NCI-H748 treated with DMSO at 0.1 percent for 48 hours (cell line): ENCODE measurements at places on chromosomes 7 and 10.

- no peak for DNase-seq
These were observed 5.6 kb downstream of the NEURL1 start for GRCh38 chr10:103498936-103499638.

- peak; percentile 42 for DNase-seq
These were observed at the start of gene NIPSNAP2 for GRCh38 chr7:55964261-55965099. Gene NIPSNAP2, plus strand, starts transcription at chr7:55964585. Its CDS starts 25 bp downstream, at chr7:55964610.

DNA sequence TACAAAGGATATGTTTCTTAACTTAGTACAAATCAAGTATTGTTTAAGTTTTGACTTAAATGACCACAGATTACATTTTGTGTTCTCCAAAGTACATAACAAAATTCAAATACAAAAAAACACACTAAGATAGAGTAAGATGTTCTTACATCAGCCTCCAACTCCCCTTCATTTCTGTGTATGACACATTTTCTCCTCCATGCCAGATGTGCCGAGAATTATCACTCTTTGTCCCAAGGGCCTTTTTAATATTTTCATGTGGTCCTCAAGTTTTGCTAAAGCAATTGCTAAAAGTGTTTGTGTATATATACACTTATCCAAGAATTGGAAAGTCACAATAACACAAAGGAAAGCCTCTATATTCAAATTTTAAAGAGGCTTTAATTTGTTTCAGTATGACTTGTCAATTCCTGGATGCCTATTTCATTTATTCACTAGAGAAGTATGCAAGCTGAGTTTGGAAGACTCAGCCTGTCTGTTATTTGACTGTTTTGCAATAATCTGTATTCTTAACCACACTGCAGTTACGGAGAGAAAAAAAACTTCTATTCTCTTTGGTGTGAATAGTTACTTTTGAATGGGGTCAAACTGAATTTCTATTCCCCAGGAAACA, 586.4 kb upstream of the SEMA3D start:
- DNase-seq = no peak

- no peak for DNase-seq
These were observed 140.6 kb downstream of the FAM53B start for GRCh38 chr10:124603376-124604213.

DNA sequence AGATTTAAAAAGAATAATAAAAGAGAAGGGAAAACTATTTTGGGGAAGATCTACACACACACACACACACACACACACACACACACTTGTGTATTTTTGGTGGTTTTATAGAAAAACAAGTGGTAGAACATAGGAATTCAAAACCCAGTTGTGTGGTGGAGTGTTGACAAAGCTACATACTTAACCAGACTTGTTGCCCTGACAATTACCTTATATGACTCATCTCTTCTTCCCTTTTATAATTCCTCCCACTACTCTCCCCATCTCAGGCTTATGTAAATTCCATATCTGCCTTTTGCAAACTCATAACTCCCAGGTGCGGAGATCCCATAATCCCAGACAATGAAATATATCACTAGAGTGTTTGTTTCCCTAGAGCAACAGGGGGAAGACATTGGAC, 873.7 kb downstream of the NXPH1 start:
- DNase-seq = peak; percentile 7

- DNase-seq = no peak
These were observed 57.8 kb downstream of the BAMBI start for GRCh38 chr10:28734938-28735759.

GRCh38 chr10:89373916-89374711, 3.7 kb upstream of the IFIT1B start:
- DNase-seq = no peak
